ENCODE measurements at places on chromosomes 13 and 19.

GRCh38 chr13:110397436-110398115 lies 90.5 kb downstream of the COL4A2 start:
- DNase-seq = no peak

GRCh38 chr13:58480061-58480460 lies 848.5 kb downstream of the PCDH17 start:
- DNase-seq = no peak

- DNase-seq = no peak
Observed at GRCh38 chr13:109208522-109208921, 577.9 kb downstream of the IRS2 start.

GRCh38 chr19:3178377-3178972 lies at the start of gene S1PR4:
S1PR4 (plus strand) TSS chr19:3178769; CDS start chr19:3178793, 24 bp downstream.
- no peak for DNase-seq

- DNase-seq = no peak
Observed at GRCh38 chr19:1884719-1885334, 469 bp downstream of the ABHD17A start.

GRCh38 chr13:21556051-21556450 lies 47.9 kb downstream of the MICU2 start:
- no peak for DNase-seq

GRCh38 chr13:102190930-102191329 lies 210.9 kb downstream of the FGF14 start:
- no peak for DNase-seq

DNA sequence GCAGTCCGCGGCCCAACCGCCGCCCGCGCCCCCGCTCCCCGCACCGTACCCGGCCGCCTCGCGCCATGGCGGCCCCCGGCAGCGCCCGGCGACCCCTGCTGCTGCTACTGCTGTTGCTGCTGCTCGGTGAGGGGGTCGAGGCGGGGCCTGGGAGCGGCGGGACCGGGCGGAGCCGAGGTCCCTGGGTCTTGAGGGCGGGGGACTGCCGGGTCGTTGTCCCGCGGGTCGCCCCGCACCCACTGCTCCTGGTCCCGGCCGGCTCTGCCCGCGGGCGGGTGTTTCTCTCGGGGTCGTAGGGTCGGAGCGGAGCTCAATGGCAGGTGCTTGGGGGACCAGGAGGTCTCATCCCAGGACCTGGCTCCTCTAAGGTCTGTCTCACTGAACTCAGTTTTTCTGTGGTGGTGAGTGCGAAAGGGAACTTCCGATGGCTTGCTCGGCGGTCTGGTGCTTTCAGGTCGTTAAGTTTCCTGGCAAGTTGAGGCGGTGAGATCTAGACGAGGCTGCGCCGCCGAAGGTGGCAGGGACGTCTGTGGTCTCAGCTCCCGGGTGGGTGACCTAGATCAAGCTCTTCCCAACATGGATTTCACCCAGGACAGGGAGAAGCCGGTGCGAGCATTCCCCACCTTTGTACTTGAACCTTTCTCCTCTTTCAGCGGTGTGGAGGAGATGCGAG lies 467 bp downstream of the LAMP1 start:
- DNase-seq = no peak

DNA sequence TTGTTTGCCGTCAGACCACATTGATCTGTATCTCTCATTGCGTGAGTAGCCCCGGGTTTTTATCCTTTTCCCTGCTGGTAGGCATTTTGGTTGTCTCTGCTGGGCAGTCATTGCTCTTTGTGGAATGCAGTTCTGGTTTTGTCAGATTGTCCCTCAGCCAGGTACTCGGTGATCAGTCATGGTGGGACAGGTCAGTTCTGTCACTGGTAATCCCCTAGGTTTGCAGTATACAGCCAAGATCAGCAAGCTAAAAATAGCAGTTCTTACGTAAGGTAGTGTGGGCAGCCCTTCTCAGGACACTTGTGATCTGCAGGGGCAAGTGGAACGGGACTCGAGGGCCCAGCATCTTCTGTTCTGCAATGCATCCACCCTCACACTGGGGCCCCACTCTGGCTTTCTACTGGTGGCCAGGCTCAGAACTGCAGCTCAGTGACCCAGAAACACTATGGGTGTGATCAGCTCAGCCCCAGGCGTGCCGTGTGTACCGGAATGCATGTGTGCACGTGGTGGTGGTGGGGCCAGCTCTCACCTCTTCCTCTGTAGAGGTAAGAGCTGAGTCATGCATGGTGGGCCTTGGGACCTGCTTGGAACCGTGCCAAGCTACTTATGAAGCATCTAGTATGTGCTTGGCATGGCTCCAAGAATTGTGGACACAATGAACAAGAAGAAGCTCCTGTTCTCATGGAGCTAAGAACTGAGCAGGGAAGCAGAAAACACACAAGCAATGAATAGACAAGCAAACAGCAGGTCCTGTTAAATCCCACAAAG lies 6.3 kb downstream of the PLEKHF1 start:
- peak; percentile 35 for DNase-seq

DNA sequence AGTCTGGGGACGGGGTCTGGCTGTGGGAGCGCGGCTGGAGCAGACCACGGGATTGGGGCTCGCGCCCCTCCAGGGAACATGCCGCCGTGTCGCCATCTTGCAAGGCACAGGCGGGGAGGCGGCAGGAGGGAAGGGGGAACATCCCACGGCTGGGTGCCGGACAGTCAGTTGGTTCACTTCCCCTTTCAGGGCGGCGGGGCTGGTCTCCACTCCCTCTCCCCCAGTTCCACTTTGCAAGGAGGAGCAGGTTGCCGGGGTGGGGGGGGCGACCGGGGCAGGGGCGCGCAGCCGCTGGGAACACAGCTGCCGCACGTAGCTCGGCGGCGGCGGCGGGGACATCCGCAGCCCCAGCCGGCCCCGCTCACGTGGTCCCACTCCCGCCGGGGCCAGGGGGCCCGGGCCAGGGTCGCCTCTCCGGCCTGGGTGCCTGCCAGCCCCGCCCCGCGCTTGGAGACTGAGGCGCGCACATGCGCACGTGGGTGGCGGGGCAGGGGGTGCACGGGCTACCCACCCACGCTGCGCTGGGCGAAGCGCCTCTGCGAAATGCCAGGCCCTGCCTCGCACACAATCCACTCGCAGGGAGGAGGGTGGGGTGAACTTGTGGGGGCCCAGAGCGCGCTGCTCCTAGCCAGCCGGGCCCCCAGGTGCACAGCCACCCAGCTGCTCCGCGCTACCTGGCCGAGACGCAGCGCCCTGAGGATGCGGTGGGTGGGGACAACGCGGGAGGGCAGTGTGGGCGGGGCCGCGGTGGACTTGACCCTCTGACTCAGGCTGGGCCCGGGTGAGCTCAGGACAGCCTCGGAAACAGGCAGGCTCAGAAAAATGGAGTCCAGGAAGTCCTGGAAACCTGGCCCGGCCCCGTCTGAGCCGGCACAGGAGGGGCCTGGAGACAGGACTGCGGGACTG lies 6.4 kb downstream of the KLF16 start:
- DNase-seq = peak; percentile 26

DNA sequence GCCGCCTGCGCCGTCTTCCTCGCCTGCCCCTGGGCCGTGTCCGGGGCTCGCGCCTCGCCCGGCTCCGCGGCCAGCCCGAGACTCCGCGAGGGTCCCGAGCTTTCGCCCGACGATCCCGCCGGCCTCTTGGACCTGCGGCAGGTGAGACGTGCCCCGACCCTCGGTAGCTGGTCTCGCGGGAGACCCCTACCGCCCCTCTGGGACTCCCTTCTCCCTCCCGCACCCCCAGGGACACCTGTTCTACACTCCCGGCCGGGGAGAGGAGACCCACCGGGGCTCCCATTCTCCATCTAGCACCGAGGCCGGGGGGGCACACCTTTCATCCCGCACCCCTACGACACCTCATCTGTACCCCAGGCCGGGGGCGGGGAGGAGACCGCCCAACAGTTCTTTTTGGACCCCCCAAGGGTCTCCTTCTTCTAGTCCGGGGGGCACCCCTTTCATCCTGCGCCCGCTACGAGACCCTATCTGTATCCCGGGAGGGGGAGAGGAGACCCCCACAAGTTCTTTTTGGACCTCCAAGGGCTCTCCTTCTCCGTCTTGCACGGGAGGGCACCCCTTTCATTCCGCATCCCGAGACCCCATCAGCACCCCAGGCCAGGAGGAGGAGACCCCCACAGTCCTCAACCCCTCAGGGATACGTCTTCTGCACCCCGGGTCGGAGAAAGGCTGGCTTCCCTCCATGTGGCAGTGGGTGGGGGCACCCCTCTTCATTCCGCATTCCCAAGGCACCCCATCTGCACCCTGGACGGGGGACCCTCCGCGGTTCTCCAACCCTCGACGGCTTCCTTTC lies 533 bp downstream of the TNFSF9 start:
- DNase-seq = no peak

GRCh38 chr19:48625891-48626327 lies 6.6 kb downstream of the SPHK2 start:
- no peak for DNase-seq

DNA sequence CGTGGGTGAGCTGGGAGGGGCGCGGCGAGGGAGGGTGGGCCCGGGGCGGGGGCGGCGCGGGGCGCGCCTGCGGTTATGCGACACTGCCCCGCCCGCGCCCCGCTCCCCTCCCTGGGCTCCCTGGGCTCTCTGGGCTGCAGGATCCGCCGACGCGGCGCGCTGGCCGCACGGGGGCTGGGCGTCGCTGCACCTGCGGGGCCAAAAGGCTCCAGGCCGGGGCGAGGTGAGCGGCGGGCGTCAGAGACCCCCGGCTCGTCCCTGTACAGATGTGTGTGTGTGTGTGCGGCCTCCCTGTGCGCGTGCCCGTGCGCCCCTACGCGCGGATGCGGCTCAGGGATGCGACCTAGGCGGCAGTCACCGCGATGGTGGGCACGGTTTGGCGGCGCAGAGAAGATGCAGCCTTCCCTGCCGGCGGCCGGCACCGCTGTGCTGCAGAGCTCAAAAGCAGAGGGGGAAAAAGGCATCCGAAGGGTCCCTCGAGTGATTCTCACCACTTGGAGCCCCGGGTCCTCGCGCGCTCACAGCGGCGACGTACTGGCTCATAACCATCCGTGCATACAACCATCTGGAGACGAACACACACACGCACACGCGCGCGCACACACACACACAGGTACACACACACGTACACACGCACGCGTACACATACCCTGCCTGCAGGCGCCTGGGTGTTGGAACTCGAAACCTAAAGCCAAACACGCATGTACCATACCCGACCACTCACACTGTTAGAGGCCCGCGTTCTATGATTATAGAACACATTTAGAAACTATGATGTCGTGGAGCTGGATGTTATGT lies 709 bp downstream of the ATP8A2 start:
- DNase-seq = peak; percentile 51

- no peak for DNase-seq
Observed at GRCh38 chr19:29685326-29685725, 20.1 kb downstream of the PLEKHF1 start.

- DNase-seq = peak; percentile 35
Observed at GRCh38 chr19:5536337-5536894, 31.3 kb downstream of the TINCR start.

GRCh38 chr13:93216122-93216521 lies 10.5 kb upstream of the GPC6 start:
- DNase-seq = no peak

DNA sequence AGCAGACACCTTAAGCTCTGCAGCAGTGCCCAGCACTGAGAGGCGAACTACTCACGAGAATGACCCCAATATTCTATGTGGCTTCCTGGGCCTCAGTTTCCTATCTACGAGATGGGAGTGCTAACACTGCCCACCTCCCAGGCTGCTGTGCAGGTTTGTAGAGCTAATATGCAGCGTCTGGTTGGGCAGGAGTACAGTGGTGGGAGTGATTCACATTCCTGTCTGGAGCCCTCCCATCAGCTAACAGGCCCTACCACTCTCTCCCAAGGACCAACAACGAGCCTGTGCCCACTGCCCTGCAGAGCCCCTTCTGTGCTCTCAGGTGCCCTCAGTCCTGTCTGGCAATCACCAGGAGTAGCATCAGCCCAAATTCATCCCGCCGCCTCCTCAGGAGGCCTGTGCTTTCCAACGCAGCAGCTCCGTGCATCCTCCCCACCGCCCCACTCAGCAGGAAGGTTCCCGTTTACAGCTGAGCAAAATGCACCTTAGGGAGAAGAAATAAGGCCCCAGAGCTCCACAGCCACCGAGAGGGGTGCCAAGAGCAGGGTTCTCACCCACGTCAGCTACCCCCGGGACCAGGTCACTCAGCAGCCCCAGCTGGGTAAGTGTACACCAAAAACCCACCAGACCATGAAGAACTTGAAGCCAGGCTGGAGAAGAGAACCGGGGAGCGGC lies 6.6 kb downstream of the AKT2 start:
- no peak for DNase-seq

All from DMS79 treated with DMSO at 0.1 percent for 48 hours (cell line).